ENCODE measurements at places on chromosomes 3 and 15. TPM values are rescaled to one million over a fixed set of nuclear protein-coding genes. Genes with fewer than 3 reads are reported as not detected.

A4GNT gene
- not detected for total RNA-seq

SPTBN5 gene
- 2.3 TPM for total RNA-seq

CNTN4 gene
- 8.2 TPM for total RNA-seq

MYL3 gene
- not detected for total RNA-seq

CPNE9 gene
- total RNA-seq = not detected

CCR1 gene
- total RNA-seq = 0.57 TPM

MAP3K13 gene
- total RNA-seq = 34.0 TPM

Data from colonic mucosa (tissue), 4 donors.